ENCODE measurements at places on chromosomes 12 and 14.
A peak's percentile ranks its signal among the peaks of the same experiment; 100 is the strongest.

DNA sequence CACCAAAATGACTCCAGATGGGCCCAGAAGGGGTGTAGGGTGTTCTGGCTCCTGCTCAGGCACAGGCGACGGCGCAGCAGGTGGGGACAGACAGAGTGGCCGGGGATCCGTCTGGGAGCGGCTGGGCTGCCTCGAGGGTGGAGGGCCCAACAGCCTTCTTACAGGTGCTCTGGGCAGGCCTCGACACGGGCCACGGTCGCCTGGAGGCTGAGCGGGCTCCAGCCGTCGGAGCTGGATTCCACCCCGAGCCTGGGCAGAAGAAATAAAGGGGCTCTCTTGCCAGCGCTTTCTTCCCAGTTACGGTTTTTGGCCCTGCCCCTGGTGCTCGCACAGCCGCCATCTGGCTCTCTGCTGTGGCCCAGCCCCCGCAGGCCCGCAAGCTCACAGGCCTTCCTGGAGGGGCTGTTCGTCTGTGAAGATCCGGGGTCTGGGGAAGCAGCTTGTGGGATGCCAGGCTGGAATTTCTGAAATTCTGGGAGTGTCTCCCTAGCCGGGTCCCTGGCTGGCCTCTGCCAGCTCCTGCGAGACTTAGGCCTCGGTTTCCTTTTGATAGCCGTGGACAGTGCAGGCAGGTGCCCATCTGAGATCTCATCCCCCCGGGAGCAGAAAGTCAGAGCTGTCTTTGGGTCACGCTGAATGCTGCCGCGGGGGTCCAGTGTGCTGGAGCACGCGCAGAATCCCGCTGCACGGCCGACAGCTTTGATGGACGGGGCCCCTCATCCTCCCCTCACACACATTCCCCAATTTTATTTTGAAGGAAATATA is 122.7 kb downstream of the PAPOLA start:
- DNase-seq = peak; percentile 11

- DNase-seq = no peak
These were observed 137.9 kb upstream of the CPSF6 start for GRCh38 chr12:69101505-69101904.

- DNase-seq = no peak
These were observed 192.4 kb downstream of the FUT8 start for GRCh38 chr14:65604936-65605335.

DNA sequence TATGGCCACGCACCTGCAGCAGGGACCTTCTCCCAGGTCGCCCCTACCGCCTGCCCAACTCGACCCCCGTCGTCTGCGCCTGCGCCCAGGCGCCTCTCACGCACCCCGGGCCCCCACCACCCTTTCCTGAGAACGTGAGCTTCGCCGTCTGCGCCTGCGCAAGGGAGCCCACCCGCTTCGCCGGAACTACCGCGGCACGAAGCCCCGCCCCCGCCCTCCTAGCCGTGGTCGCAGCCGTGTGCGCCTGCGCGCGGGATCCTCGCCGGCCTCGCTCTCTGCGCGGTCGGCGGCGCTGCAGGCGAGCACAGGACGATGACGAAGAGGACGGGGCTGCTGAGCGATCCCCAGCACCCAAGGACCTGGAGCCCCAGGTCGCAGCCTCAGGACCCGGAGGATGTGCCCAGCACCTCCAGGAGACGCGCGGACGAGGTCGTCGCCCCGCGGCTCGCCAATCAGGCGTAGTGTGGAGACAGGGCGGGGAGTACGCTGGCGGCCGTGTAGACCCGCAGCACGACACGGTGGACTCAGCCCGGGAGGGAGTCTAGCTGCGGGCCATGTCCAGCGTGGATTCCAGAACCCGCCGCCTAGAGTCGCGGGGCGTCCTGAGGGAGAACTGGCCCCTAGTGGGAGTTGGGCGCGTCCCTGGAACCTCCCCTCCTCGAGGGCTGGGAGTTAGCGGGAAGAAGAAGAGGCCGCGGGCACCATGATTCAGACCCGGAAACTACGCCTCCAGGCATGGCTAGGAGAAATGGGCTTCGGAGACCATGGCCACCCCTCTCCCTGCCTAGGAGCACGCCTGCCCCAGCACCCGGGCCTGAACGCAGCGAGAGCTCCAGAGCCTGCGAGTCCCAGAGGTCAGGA is 1120.8 kb upstream of the TMEM132C start:
- no peak for DNase-seq

DNA sequence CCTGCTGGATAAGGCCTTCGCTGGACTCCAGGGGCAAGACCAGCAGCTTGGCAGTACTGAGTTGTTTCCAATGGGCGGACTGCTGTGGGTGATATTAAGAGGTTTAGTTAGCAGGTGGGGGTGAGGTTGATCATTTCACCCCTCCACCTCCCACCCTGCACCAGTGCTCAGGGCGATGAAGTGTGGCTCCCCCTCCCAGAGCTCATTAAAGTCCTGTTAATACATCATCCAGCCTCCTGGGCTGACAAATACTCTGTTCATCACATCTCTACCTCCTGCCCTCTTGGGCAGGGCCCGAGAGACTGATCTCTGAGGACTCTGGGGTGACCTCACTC is 2.4 kb upstream of the FIGNL2 start:
- DNase-seq = no peak
